Dermis microvascular lymphatic vessel endothelial cell (primary cell): ENCODE measurements at places on chromosomes 7 and 10. TPM values are rescaled to one million over a fixed set of nuclear protein-coding genes. Genes with fewer than 3 reads are reported as not detected.

TAS2R40 gene
- total RNA-seq: not detected in 2 replicates

HEPACAM2 gene
- under 0.01 TPM in 1 of 2 replicates, not detected in the other for total RNA-seq

CYP2E1 gene
- total RNA-seq: 0.13 TPM in 1 of 2 replicates, not detected in the other

PRLHR gene
- not detected in 2 replicates for total RNA-seq

PNLIP gene
- total RNA-seq: not detected in 2 replicates

PNLIPRP1 gene
- not detected in 2 replicates for total RNA-seq

WNT8B gene
- under 0.01 TPM in 1 of 2 replicates, not detected in the other for total RNA-seq

PCDH15 gene
- not detected in 2 replicates for total RNA-seq

A1CF gene
- total RNA-seq: not detected in 2 replicates

GDF2 gene
- total RNA-seq: not detected in 2 replicates

WDR86 gene
- total RNA-seq: not detected in 2 replicates

DNA sequence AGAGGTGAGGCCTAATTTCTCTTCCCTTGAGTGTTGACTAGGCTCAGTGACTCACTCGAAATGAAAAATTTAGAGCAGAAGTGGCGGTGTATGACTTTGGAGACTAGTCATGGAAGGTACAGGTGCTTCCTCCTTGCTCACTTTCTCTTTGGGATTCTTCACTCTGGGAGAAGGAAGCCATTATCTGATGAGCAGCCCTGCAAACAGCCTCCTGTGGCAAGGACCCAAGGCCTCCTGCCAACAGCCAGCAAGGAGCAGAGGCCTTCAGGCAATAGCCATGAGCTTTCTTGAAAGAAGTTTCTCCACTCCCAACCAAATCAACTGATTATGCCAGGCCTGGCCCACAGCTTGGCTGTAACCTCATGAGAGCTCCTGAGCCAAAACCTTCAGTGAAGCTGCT is 369.6 kb upstream of the VWC2 start:
- no peak for DNase-seq

DNA sequence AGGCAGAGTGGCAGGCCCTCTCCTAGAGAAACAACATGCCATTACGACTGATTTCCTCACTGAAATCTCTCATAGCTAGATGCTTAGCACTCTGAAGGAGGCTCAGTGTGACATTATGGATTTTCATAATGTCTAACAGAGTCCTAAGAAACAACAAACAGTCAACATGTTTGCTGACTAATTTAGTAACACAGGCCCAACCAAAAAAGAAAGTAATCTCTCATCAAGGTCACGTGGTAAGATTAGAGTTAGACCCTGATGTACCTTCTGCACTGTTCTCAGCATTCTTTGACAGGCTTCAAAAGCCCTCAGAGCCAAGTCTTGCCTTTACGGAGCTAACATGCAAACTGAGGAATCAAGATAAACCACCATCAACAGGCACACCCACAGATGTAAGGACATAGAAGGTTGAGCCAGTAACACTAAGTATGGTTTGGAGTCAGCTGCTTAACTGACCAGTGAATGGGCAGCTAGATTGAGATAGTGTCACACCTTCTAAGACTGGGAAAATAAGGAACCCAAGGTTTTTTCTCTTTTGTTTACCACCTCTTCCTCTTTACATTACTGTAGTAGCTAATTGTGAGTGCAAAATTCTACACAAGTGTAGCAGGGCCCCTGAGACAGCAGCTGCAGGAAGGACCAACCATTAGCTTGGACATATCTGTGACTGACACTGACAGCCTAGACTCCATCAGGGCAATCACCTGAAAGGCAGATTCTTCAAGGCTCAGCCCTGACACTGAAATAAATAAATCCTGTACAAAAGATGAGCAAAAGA is 15.3 kb upstream of the KCNIP2 start:
- DNase-seq: no peak

- DNase-seq: no peak
Observed at GRCh38 chr10:24690961-24691512, 32.6 kb downstream of the ARHGAP21 start.

DNA sequence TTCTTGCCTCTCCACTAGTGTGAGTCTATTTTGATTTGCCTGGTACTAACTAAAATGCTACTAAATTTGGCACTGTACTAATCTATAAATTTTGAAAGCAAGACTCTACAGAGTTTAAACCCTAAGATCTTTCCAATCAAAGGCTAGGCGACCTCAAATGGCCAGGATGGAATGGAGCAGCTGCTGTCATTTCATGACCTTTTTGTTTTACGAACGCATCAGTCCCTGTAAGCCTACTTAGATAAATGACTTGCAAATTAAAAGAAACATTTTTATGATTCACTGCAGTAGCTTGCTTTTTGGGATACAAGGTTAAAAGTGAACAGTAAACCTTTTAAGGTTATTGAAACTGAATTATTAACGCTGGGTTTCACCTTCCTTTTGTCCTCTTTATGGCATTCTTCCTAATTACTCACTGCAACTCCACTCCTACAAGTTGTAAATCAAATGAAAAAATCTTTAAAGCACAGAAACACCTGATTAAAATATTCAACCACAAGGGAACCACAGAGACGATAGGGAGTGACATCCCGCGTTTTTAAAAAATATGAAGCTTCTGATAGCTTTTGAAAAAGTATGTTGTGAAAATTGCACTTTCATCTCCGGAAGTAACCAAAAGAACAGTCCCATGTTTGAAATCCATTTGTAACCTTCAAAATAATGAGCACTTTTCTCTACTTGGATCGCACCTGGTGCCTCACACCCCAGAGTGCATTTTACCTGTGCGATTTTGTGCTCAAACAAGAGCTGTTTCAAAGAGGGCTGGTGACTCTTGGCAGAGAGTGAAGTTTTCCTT is 595.1 kb downstream of the PARD3 start:
- no peak for DNase-seq

- DNase-seq: peak; percentile 61
Observed at GRCh38 chr10:70478191-70479164, at the start of gene PALD1. PALD1 (plus strand) TSS chr10:70478767; CDS start chr10:70525952, 47,185 bp downstream.

GRCh38 chr7:8817448-8818036 is 384.1 kb downstream of the NXPH1 start:
- DNase-seq: no peak

GRCh38 chr7:21256310-21256877 is 171.5 kb upstream of the SP4 start:
- DNase-seq: peak; percentile 64

- no peak for DNase-seq
Observed at GRCh38 chr7:157522954-157523353, 186.2 kb downstream of the DNAJB6 start.

DNA sequence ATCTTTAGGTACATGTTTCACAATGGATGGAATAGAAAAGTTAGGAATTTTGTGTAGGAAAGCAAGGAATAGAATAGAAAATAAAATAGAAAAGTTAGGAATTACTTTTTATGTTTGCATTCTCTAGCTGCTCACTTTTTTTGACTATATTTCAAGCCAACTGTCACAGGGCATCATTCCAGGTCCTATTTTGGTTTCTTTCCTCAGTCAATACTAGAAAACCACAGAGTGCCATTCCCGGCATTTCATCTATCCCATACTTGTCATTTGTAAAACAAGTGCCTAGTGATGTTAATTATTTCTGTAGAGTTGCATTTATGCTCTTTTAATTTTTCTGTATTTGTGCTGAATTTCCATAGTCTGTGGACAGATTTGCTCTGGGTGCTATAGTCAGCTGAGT is 66.2 kb downstream of the SDK1 start:
- no peak for DNase-seq

DNA sequence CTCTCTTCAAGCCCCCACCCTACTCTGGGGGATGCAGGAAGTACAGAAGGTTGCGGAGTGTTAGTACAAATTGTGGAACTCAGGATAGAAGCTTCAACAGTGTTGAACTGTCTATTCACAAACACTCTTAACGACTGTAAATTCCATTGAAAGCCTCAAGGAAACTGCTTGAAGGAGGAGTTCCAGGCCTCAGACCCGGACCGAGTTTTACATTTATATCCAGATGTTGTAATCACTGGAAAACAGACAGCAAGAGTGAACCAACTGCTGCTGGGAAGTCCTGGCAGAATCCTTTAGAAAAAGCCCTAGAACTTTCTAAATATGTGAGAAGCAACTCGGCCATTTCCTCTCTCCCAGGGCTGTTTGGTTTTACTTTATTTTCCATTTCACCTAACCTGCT is 84.1 kb upstream of the LRRC18 start:
- no peak for DNase-seq

- no peak for DNase-seq
Observed at GRCh38 chr10:72261784-72262404, 11.8 kb upstream of the DDIT4 start.

DNA sequence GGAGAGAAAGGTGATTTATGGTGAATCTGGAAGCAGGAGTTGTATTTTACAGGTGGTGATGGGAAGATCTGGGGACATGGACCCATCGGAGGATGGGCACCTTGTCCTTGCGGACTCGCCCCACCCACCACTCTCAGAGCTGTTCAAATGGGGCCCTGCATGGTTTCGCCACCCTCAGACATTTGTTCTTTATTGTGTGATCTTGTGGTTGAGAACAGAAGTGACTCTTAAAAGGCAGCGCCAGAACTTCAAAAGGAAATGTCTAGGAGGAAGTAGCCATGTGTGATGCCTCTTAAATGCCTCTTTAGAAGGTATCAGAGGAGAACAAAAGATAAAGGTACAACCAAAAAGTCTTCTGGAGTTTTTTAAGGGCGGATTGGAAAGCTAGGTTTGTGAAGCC is 205.7 kb downstream of the KIAA1217 start:
- no peak for DNase-seq

DNA sequence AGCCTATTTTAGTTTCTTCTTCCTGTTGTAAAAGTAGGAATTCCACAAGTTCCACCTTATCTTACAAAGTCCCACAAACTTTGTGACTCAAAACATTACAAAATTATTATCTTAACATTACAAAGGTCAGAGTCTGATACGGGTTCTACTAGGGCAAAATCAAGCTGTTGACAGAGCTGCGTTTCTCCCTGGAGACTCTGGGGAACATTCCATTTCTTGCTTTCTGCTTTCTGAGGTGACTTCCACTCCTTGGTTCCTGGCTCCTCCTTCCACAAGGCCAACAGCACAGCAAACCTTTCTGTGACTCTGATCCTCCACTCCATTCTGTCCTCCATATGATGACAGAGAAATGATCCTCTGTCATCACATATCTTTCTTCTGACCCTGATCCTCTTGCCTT is 10.6 kb downstream of the OR2F1 start:
- no peak for DNase-seq

GRCh38 chr10:120570418-120570817 is 113.4 kb downstream of the PLPP4 start:
- no peak for DNase-seq

DNA sequence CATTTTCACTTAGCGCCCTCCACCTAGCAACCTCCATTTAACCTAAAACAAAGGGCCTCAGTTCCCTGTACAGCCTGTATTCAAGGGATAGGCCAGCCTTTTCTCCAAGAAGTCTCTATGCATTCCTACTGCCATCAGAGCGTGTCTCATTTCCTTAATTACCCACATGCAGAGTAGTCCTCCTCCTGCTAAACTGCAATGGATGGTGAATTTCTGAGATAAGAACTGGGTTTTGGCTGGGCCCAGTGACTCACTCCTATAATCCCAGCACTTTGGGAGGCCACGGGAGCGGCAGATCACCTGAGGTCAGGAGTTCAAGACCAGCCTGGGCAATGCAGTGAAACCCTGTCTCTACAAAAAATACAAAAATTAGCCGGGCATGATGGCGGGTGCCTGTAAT is 71.1 kb upstream of the GPR158 start:
- no peak for DNase-seq

- no peak for DNase-seq
Observed at GRCh38 chr7:96250776-96251361, 71.0 kb downstream of the SLC25A13 start.

- no peak for DNase-seq
Observed at GRCh38 chr7:11737723-11738122, 94.3 kb downstream of the THSD7A start.
